ENCODE measurements at places on chromosomes 12 and 14. TPM values are rescaled to one million over a fixed set of nuclear protein-coding genes. Genes with fewer than 3 reads are reported as not detected.

OR11H7 gene
- total RNA-seq, result not detected

TAS2R8 gene
- not detected for total RNA-seq

GRCh38 chr12:14896521-14897169 lies 11.0 kb upstream of the MGP start:
- H3K27me3 ChIP-seq, result no peaks in the 10 kb centered on the region
- DNase-seq, result no peak
- H3K4me1 ChIP-seq, result no peaks in the 10 kb centered on the region
- no peak overlapping the region for H3K4me3 ChIP-seq

DNA sequence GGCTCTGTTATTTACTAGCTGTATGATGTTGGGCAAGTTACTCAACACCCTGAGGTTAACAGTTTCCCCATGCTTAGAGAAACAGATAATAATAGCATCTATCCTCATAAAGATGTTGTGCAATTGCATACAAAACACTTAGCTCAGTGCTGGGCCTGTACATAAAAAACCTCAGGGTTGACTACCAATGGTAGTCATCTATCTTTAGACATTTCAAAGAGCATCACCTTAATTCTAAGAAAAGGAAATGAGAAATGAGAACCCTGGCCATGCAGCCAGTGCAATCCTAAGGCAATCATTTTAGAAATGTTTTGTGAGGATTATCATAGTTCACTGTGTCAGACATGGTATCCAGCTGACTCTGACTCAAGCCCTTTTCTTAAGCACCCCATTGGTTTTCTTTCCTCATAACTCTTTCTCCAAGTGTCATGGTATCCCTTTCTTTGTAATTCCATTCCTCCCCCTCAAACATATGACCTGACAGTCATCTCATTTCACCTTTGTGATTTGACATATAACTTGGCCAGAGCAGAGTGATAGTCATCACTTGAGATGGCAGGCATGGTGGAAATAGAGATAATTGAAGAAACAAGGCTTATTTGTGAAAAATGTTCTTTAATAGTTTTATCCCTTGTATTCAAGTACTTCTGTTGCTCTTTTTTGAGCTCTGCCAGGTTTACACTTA lies 29.5 kb upstream of the OSBPL8 start:
- no peak for DNase-seq
- no peak overlapping the region for H3K4me3 ChIP-seq
- H3K4me1 ChIP-seq, result no peaks in the 10 kb centered on the region
- H3K36me3 ChIP-seq, result no peaks in the 10 kb centered on the region
- no peak overlapping the region for H3K27ac ChIP-seq

SRRM4 gene
- total RNA-seq, result not detected

DNA sequence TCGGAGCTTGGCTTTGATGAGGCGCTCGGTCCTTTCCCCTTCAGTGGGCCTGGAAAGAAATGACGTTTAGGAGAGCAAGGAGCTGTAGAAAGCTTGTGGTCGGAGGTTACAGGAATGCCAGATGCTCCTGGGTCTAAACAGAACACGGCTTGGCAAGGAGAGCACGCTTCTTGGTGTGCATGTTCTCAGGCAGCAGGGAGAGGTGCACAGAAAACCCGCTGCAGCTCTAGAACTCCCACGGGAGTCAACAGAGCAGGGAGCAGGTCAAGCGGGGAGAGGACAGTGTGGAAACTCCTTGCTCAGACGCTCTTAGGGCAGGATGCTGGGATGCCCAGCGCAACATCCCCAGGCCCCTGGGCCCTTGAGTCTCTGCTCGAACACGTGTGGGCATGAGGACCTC lies 51.0 kb downstream of the SSH1 start:
- DNase-seq, result no peak
- H3K27me3 ChIP-seq, result no peaks in the 10 kb centered on the region
- H3K36me3 ChIP-seq, result peaks cover 31% of the 10 kb centered on the region
- H3K27ac ChIP-seq, result no peak overlapping the region
- H3K4me1 ChIP-seq, result peaks cover 4% of the 10 kb centered on the region

GRCh38 chr12:53602176-53602864 lies 23.9 kb downstream of the ATF7 start:
- no peak for DNase-seq
- H3K4me1 ChIP-seq, result no peaks in the 10 kb centered on the region
- H3K4me3 ChIP-seq, result no peak overlapping the region
- no peak overlapping the region for H3K27ac ChIP-seq
- peaks cover 6% of the 10 kb centered on the region for H3K36me3 ChIP-seq

- no peak overlapping the region for H3K4me3 ChIP-seq
- no peak for DNase-seq
- H3K27ac ChIP-seq, result no peak overlapping the region
- no peaks in the 10 kb centered on the region for H3K36me3 ChIP-seq
- no peaks in the 10 kb centered on the region for H3K27me3 ChIP-seq
Measured at GRCh38 chr12:107337346-107338095, 244.2 kb upstream of the CRY1 start.

FBXO21 gene
- 67.7 TPM for total RNA-seq

GDF3 gene
- total RNA-seq, result not detected

GRCh38 chr14:96362071-96362964 lies 823 bp downstream of the ATG2B start:
- H3K27ac ChIP-seq, result peak overlapping the region; percentile 87
- peak overlapping the region; percentile 89 for H3K4me3 ChIP-seq
- H3K36me3 ChIP-seq, result no peaks in the 10 kb centered on the region
- peaks cover 28% of the 10 kb centered on the region for H3K4me1 ChIP-seq

- H3K27me3 ChIP-seq, result no peaks in the 10 kb centered on the region
- H3K36me3 ChIP-seq, result no peaks in the 10 kb centered on the region
- no peak overlapping the region for H3K4me3 ChIP-seq
- H3K4me1 ChIP-seq, result no peaks in the 10 kb centered on the region
Measured at GRCh38 chr14:61120576-61120975, 139.5 kb downstream of the SLC38A6 start.

GRCh38 chr12:51847643-51848325 lies 734 bp downstream of the FIGNL2 start:
- H3K4me3 ChIP-seq, result peak overlapping the region; percentile 14
- H3K27me3 ChIP-seq, result peaks cover 50% of the 10 kb centered on the region
- no peak overlapping the region for H3K27ac ChIP-seq
- H3K36me3 ChIP-seq, result no peaks in the 10 kb centered on the region

- no peaks in the 10 kb centered on the region for H3K27me3 ChIP-seq
- H3K4me3 ChIP-seq, result peak overlapping the region; percentile 26
- H3K27ac ChIP-seq, result peak overlapping the region; percentile 30
- no peaks in the 10 kb centered on the region for H3K36me3 ChIP-seq
- peaks cover 11% of the 10 kb centered on the region for H3K4me1 ChIP-seq
Measured at GRCh38 chr14:22007363-22007762, 333.7 kb upstream of the OR4E1 start.

- no peaks in the 10 kb centered on the region for H3K4me1 ChIP-seq
- DNase-seq, result no peak
- no peak overlapping the region for H3K4me3 ChIP-seq
- H3K36me3 ChIP-seq, result no peaks in the 10 kb centered on the region
Measured at GRCh38 chr12:99960311-99960710, 24.4 kb downstream of the ANKS1B start.

ACIN1 gene
- total RNA-seq, result 288 TPM

DNA sequence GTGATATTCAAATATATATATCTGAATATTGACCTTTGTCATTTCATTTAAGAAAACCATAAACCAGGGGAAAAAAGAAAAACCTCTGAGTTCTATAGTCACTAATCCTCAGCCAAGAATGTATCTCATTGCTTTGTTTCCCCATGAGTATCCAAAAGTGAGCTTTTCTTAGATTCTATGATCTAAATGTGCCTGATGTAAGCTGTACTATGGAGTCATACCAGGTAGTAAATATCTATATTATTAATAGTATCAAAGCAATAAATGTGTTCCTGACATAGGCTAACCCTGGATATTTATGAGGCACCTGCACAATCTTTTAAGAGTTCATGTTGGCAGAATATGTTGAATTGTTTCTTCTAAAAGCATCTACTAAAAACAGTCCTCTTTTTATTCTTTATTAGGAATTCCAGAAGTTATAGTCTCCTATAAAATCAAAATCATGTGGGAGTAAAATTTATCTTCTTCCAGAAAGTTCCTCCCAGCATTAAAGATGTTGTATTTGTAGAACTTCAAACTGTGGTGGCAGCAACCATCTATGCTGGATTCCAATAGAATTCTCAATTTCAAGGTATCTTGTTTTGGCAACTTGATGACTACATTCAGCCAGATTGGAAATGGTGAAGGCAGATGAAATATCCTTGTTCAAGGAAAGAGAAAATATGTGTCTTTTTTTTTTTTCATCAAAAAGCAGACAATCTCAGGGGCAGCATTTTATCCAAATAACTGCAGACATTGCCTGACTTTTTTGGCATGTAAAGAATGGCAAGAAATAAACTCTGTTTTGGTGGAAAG lies 139.7 kb upstream of the RASSF8 start:
- no peaks in the 10 kb centered on the region for H3K4me1 ChIP-seq
- no peak for DNase-seq
- H3K36me3 ChIP-seq, result no peaks in the 10 kb centered on the region
- H3K27ac ChIP-seq, result no peak overlapping the region

ULK1 gene
- total RNA-seq, result 85.0 TPM

DNA sequence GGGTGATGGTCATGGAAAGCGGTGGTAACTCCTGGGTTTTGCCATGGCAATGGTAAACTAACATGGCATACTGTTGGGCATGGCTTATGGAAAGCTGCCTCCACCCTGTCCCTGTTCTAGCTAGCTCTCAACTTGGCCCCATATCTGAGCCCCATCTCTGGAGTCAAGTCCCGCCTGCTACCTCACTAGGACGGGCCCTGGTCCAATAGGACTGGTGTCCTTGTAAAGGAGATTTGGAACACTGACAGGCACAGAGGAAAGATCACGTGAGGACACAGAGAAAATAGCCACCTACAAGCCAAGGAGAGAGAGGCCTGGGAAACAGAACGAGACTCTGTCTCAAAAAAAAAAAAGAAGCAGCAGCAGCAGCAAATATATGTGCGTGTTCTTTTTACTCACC lies 59.8 kb downstream of the RNFT2 start:
- no peaks in the 10 kb centered on the region for H3K4me1 ChIP-seq
- no peak overlapping the region for H3K4me3 ChIP-seq
- H3K27me3 ChIP-seq, result no peaks in the 10 kb centered on the region
- H3K27ac ChIP-seq, result no peak overlapping the region

GRCh38 chr12:30878024-30878423 lies 48.5 kb upstream of the TSPAN11 start:
- H3K36me3 ChIP-seq, result no peaks in the 10 kb centered on the region
- no peak for DNase-seq
- H3K27me3 ChIP-seq, result peaks cover 5% of the 10 kb centered on the region

DNA sequence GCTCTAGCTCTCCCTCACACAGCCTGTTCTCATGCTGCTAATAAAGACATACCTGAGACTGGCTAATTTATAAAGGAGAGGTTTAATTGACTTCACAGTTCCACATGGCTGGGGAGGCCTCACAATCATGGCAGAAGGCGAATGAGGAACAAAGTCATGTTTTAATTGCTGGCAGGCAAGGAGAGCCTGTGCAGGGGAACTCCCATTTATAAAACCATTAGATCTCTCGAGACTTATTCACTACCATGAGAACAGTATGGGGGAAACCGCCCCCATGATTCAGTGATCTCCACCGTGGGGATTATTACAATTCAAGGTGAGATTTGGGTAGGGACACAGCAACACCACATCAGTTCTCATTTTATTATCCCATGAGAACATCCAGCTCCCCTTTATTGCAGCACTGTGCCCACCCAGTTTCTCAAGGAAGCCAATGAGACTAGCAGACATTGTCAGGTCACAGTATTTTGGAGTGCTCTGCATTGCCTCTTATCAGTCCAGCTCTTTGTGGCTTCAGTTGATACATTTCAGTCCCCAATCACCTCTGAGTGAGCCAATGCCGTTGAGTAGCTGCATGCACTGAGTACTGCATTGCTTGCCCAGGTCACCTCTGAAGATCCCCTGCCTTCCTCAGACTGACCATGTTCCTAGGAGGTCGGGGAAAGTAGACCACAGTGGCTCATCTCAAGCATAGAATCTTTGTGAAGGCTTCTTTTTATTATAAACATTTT lies 131.2 kb downstream of the CRADD start:
- H3K4me3 ChIP-seq, result no peak overlapping the region
- H3K36me3 ChIP-seq, result no peaks in the 10 kb centered on the region
- DNase-seq, result no peak
- H3K27me3 ChIP-seq, result no peaks in the 10 kb centered on the region
- H3K27ac ChIP-seq, result no peak overlapping the region

DNA sequence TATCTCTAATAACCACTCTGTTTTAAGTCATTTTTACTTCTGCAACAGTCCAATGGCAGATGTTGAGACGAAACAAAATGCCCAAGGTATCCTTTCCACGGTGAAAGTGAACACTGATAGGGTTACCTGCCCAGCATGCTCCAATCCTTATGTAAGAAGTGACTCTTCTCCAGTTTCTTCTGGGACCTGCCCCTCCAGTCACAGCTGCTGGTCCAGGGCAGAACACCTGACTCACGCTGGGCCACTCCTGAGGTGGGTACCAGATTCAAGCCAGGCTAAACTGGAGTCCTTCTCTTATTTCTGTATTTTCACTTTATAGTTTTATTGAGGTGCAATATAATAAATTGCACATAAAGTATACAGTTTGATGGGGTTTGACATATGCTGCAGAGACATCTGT lies 16.7 kb downstream of the NT5DC3 start:
- no peak for DNase-seq
- no peaks in the 10 kb centered on the region for H3K27me3 ChIP-seq
- H3K27ac ChIP-seq, result no peak overlapping the region
- no peak overlapping the region for H3K4me3 ChIP-seq

GRCh38 chr14:51844081-51844881 lies 16.1 kb upstream of the GNG2 start:
- H3K36me3 ChIP-seq, result no peaks in the 10 kb centered on the region
- H3K27me3 ChIP-seq, result no peaks in the 10 kb centered on the region
- no peak overlapping the region for H3K27ac ChIP-seq
- peaks cover 44% of the 10 kb centered on the region for H3K4me1 ChIP-seq
- H3K4me3 ChIP-seq, result no peak overlapping the region

SLC6A13 gene
- total RNA-seq, result 0.11 TPM

DNA sequence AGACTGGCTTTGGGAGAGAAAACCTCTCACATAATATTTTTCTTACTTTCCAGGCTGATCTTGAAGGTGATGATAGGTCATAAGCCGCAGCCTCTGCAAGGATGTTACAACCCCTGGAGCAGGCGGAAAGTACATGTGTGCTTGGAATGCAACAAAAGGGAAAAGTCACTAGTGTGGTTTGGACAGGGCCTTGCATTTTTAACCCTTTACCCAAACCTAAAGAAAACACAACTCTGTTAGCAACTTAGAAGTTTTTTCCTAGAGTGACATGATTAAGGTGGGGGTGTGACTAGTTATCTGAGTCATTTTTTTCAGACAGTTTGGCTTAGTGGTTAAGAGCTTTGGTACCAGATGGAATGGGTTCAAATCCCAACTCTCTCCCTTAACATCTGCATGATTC lies 97.0 kb downstream of the TMEM30B start:
- H3K27me3 ChIP-seq, result peaks cover 14% of the 10 kb centered on the region
- no peak for DNase-seq
- H3K4me1 ChIP-seq, result peaks cover 9% of the 10 kb centered on the region
- no peaks in the 10 kb centered on the region for H3K36me3 ChIP-seq

DNA sequence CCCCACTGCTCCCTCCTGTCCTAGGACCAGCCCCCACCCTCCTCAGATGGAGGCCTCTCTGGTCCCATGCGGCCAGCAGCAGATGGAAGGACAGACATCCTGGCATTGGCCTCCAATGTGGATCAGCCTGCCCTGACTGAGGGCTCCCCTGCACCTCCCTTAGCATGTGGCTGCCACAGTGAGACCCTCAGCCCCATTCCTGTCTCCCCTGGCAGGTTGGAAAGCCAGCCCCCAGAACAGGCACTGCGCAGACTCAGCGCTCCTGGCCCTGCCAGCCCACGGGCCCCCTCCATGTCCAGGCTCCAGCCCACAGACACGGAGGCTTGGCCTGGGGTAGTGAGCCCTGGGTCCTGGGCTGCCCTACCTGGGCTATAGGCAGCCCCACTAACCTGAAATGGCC lies 47.2 kb upstream of the DIO3 start:
- H3K27ac ChIP-seq, result no peak overlapping the region
- no peaks in the 10 kb centered on the region for H3K27me3 ChIP-seq
- no peaks in the 10 kb centered on the region for H3K36me3 ChIP-seq
- H3K4me3 ChIP-seq, result no peak overlapping the region
- no peaks in the 10 kb centered on the region for H3K4me1 ChIP-seq

KRT6B gene
- total RNA-seq, result not detected
